Cerebellum (tissue), 4 donors: ENCODE measurements at places on chromosomes 4 and X. TPM values are rescaled to one million over a fixed set of nuclear protein-coding genes. Genes with fewer than 3 reads are reported as not detected.

FRG2 gene
- not detected for total RNA-seq

TEX13C gene
- not detected for total RNA-seq

GPR173 gene
- total RNA-seq = 21.7 TPM

H2AZ1 gene
- total RNA-seq = 121 TPM

HOPX gene
- 17.4 TPM for total RNA-seq

SLC7A11 gene
- total RNA-seq = 30.0 TPM
